ENCODE measurements at places on chromosomes 5 and 9.
A peak's percentile ranks its signal among the peaks of the same experiment; 100 is the strongest.

GRCh38 chr9:93670208-93671019 lies 94.0 kb downstream of the PHF2 start:
- DNase-seq = no peak

- DNase-seq = no peak
Measured at GRCh38 chr9:27717991-27718390, 144.7 kb upstream of the C9orf72 start.

- DNase-seq = no peak
Measured at GRCh38 chr5:1783216-1783554, 16.5 kb downstream of the MRPL36 start.

DNA sequence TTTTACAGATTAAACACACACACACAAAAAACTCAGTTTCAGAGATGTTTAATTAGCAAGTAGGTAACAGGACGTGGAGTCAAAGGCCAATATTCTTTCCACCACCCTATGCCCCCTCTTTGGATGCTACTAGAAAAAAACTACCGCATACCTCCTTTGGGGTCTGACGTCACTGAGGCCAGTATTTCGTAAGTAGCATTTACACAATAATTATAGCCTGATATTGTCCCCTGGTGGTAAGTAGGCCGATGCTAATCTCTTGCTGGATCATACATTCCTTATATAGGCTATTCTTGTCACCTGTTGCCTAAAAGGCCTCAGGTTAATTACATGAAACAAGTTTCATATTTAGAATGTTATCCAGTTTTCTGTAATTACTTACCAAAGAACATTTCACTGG lies 21.0 kb upstream of the SMARCA2 start:
- DNase-seq = no peak

- no peak for DNase-seq
Measured at GRCh38 chr5:172055996-172056395, 49.6 kb upstream of the FBXW11 start.

DNA sequence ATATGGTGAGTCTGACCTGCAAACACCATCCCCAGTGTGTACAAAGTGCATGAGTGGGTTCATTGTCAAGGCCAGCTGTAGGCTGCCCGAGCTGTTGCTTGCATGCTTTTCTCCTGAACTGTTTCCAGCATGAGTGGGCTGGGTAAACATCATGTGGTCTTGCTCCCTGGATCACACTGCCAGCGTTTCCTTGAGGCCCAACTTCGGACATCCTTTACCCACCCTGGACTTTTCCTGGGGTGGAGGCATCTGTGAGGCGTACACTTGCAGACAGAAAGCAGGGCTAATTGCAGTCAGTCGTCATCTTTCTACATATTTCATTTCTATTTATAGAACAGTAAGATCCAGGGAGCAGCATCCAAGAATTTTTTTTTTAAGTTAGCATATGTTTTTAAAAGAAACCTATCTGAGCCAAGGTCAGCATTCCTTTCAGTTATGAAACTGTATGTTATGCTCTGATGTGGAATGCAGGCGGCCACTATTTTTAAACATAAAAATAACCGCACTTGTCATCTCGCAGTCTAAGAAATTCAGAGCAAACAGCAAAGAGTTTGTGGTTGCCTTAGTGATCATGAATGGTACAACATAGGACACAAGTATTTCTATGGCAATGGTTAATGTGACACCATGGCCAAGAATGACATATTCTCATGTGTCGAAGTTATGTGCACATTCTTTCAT lies 106.5 kb upstream of the DMRT1 start:
- DNase-seq = no peak

- no peak for DNase-seq
Measured at GRCh38 chr5:71475788-71476384, 20.4 kb downstream of the BDP1 start.

DNA sequence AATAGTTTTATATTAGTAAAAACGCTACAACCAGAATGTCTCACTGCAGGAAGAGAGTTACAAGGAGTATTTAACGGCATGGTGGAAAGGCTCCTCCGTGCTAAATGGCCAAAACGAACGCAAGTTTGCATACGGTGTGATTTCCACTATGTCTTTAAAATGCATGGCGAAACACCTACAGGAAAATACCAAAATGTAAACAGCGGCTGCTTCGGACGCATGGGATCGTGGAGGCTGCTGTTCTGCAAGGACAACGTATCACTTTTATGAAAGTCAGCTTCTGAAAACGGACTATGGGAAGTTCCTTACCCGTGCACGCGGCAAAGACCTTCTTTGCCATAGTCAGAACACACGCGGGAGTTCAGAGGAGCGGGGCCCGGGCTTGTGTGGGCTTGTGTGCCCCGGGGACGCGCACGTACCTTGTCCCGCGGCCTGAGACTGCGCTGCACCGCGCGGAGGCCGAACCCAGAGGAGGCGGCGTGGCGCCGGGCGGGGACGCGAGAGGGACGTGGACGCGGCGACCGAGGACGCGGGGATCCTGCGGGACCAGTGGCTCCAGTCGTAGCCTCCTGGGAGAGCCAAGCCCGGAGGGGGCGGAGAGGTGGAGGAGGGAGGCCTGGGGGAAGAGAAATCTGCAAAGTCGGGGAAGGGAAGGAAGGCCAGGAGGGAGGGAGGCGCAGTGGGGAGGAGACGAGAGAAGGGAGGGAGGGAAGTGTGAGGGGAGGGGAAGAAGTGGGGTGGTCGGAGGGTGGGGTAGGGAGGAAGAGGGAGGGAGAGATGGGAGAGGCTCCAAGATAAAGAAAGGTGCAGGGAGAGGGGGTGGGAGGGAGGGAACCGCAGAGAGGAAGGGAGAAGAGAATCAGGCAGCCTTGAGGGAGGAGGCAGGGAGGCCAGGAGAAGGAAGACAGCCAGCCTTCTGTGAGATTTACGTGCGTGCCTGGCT lies at the start of gene CMBL:
Gene CMBL (minus strand): TSS at position 697 of the 943 bp plus-strand sequence. CDS start 17,140 bp downstream, outside the sequence.
- DNase-seq = no peak

- DNase-seq = no peak
Measured at GRCh38 chr9:128091144-128091543, 23.1 kb downstream of the SLC25A25 start.

DNA sequence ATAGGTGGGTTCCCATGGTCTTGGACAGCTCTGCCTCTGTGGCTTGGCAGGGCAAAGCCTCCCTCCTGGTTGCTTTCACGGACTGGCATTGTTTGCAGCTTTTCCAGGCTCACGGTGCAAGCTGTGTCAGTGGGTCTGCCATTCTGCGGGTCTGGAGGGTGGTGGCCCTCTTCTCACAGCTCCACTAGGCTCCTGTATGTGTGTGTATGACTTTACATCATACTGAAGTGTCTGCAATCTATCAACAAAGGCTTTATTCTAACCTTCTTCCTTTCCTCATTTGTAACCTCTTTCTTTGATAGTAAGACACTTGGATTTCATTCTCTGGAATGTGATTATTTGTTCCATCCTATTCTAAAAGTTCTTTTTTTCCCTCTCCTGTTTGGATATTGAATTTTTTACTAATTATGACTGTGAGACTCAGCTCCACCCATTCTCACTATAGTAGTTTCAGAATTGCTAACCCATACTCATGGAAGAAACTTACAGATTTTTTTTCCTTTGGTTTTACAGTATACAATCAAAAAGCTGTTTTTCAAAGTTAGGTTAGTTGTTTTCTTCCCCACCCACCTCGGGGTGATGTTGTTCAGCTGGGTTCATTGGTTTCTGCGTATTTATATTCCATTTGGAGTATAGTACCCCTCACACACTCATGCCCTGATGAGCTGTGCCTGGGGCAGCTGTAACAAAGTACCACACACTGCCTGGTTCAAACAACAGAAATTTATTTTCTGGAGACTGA lies 144.6 kb upstream of the OTULINL start:
- DNase-seq = no peak

DNA sequence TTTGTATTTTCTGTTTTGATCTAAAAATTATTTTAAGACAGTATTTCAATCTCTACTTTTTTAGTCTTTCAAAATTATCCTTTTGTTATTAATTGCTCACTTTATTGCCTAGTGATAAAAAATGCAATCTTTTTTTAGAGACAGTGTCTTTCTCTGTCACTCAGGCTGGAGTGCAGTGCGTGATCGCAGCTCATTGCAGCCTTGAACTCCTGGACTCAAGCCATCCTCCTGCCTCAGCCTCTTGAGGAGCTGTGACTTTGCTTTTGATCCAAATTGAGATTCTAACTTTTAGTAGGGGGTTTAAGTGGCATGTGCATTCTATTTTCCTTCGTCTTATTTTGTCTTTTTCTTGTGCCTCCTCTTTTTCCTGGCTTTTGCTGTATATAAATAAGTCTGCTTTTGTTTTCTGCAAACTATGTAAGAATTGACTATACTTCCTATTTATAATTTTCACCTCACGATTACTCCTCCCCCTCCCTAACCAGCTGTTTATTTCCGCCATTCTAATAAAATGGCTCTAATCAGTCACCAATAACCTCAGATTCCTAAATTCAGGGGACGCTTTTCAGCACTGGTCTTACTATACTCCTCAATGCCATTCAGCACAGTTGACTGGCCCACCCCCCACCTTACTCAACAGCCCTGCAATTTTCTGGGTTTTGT lies 32.3 kb downstream of the KLF9 start:
- no peak for DNase-seq

- DNase-seq = peak; percentile 63
Measured at GRCh38 chr5:116137544-116138378, 52.9 kb downstream of the COMMD10 start.

DNA sequence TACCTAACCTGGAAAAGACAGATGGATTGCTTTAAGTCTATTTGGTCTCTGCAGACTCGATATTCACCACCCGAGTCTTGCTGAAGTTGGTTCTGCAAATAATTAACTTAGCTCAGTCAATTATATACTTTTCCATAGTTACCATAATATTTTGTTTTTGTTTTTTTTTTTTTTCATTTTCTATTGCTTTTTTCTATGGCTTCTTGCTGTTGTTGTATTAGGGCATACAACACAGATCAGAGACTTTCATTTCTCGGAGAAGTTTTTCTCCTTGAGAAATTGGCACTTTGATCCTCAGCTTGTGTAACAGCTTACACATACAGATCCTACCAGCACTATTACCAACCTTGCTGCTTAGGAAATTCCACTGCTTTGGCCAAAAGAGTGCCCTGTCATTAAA lies 88.0 kb downstream of the GPR21 start:
- no peak for DNase-seq

DNA sequence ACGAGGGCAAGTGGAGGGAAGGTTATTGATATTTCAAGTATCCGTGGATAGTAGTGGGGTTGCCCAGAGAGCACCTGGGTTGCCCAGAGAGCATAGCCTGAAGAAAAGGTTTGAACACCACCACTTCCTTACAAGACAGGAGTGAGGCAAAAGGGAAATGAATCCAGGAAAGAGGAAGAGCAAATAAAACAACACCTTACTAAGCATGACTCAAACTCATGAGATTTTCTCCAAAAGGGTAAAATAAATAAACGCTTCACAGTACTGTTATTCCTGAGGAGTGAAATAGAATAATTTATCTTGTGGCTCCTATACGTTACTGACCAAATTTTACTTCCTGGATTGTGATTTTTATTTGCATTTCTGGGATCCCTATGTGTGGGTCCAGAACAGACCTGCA lies 65.2 kb upstream of the PTPRD start:
- DNase-seq = no peak

GRCh38 chr5:58149746-58150145 lies 310.1 kb downstream of the PLK2 start:
- no peak for DNase-seq

- DNase-seq = no peak
Measured at GRCh38 chr5:138754699-138755057, 1.5 kb downstream of the CTNNA1 start.

DNA sequence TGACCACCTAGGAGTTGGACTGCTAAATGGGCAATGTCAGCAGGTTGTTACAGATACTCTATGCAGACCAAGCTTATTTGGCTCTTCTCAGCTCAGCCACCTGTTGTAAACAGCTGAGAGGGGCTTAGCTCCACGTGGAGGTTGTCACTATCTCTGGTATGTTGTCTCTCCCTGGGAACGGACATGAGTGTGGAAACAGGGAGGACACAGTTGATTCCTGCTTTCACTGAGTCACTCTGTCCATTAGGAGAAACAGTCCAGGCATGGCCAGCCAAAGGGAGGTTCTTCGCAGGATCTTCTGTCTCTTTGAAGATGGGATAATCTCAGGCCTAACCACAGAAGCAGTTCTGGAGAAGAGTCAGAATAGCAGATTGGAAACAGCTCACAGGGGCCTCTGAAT lies 121.2 kb downstream of the PALM2AKAP2 start:
- DNase-seq = no peak

- no peak for DNase-seq
Measured at GRCh38 chr5:953535-954449, 54.8 kb upstream of the NKD2 start.

GRCh38 chr5:65061974-65062353 lies 293.2 kb downstream of the CWC27 start:
- DNase-seq = no peak

GRCh38 chr9:34862836-34863235 lies 95.2 kb upstream of the PHF24 start:
- no peak for DNase-seq

DNA sequence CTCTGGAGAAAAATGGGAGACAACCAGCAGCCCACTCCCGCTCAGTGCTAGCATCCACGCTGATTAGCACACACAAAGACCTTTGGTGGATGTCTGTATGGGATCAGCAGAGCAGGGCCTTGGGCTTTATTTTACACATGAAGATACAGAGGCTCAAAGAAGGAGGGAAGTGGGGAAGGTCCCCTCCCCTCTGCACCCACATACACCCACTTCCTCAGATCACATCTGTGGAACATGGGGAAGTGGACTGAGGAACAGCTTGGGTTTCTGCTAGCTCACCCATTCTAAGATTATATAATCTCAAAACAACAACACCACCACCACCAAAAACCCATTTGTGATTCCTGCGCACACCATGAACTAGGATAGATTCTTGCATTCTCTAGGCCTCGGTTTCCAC lies 14.0 kb downstream of the GGTA1 start:
- DNase-seq = no peak

- no peak for DNase-seq
Measured at GRCh38 chr5:135218790-135219568, 180.1 kb downstream of the MACROH2A1 start.

DNA sequence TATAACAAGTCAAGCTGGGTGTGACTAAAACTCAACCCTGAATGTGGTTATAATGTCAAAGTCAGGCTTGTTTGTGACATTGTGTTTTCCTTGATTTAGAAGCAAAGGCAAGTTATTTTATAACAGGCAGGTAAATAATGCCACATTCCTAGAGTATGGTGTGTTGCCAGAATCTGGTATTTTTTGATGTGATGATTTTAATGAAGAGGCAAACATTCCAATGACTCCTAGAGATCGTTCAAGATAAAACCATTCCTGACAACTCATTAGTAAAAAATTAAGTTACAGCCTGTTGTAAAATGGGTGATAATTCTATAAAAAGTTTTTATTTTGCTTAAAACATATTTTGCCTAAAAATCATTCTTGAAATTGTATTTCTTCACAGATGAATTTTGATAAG lies 60.0 kb downstream of the RAB14 start:
- no peak for DNase-seq

- no peak for DNase-seq
Measured at GRCh38 chr9:131296906-131297500, 7.5 kb downstream of the PLPP7 start.

DNA sequence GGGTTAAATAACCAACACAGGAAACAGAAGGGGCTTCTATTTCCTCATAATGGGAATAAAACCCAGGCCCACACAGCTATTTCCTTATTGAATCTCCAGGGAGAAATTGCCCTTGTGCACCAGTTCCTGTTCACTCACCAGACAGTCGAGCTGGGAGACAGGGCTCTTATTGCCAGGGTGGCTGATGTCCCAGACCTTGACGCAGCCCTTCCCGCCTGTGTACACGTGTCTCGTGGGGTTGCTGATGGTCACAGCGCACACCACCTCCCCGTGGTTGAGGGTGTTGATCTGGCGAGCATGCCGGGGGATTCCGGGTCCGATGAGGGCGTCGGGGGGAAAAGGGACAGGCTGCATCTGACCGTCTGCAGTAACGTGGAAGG lies 96.5 kb downstream of the TLE1 start:
- DNase-seq = no peak

- DNase-seq = no peak
Measured at GRCh38 chr5:180082633-180083420, 11.3 kb upstream of the RNF130 start.

All from Jurkat, Clone E6-1 (cell line).